Body of pancreas (tissue), 4 donors: ENCODE measurements at places on chromosomes 3 and 15.

DNA sequence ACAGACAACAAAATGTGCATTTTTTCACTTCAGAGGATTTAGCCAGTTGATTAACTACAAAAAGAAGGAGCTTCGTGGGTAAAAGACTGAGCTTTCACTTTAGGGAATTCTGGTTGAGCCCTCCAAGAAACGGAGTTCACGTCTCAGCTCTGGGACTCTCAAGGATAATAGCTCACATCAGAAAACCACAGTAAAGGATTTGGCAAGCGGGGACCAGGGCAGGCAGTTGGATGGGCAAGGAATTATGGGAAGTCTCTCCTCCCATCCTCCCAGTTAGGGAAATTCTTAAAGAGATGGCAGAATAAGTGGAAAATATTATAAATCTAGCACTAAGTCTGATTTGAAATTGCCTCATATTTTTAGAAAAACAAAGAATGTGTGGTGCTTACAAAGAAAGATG is 188.3 kb upstream of the EOMES start:
- no peak overlapping the region for H3K27ac ChIP-seq
- no peak overlapping the region for H3K4me3 ChIP-seq
- no peaks in the 10 kb centered on the region for H3K4me1 ChIP-seq
- H3K36me3 ChIP-seq: no peaks in the 10 kb centered on the region
- H3K27me3 ChIP-seq: no peaks in the 10 kb centered on the region

DNA sequence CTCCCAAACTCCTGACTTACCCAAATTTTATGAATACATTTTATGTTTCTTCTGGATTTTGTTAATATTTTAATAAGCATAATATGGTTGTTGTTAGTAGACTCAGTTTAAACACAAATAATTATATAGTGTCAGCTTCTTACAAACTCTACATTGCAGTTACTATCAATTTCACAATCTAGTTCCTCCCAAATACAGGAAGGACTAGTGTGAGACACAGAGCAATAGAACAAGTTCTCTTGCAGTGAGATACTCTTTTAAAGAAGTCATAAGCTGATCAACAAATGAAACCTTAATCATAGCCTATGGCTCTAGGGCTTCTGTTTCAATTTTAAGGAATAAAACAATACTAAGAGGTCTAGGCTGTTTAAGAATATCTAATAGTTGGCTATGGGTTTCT is 86.1 kb downstream of the SAMMSON start:
- H3K4me1 ChIP-seq: no peaks in the 10 kb centered on the region
- no peaks in the 10 kb centered on the region for H3K36me3 ChIP-seq
- H3K27ac ChIP-seq: no peak overlapping the region
- DNase-seq: no peak

- no peak overlapping the region for H3K27ac ChIP-seq
- no peak for DNase-seq
- no peaks in the 10 kb centered on the region for H3K4me1 ChIP-seq
- H3K4me3 ChIP-seq: no peak overlapping the region
These were observed 48.2 kb upstream of the EIF5A2 start for GRCh38 chr3:170956647-170957046.

- no peak overlapping the region for H3K27ac ChIP-seq
- H3K27me3 ChIP-seq: no peaks in the 10 kb centered on the region
- no peak overlapping the region for H3K4me3 ChIP-seq
These were observed 345.2 kb downstream of the VPS13C start for GRCh38 chr15:61715082-61715481.

- H3K27ac ChIP-seq: no peak overlapping the region
- DNase-seq: no peak
- H3K4me1 ChIP-seq: peaks cover 3% of the 10 kb centered on the region
- H3K27me3 ChIP-seq: no peaks in the 10 kb centered on the region
- H3K4me3 ChIP-seq: no peak overlapping the region
These were observed 13.9 kb upstream of the TOP2B start for GRCh38 chr3:25678581-25678980.

DNA sequence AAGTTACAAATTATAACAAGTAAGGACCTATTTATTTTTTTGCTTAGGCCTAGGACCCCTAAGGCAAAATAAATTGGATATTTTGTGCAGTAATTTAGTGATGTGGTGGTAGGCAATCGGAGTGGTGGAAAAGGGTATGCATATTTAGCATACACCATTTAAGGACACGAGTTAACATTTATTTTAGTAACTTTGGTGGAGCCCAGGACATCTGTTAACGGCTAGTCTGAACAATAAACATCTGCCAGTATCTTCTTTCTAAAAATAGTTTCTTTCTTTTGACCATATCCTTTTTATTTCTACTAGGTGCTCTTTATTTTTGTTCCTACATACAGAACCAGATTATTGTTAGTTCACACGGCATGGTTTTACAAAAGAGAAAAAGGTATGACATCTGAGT is 326.3 kb downstream of the CHL1 start:
- H3K4me1 ChIP-seq: no peaks in the 10 kb centered on the region
- no peak overlapping the region for H3K4me3 ChIP-seq
- no peak for DNase-seq
- no peak overlapping the region for H3K27ac ChIP-seq
- H3K36me3 ChIP-seq: no peaks in the 10 kb centered on the region
- H3K27me3 ChIP-seq: no peaks in the 10 kb centered on the region

DNA sequence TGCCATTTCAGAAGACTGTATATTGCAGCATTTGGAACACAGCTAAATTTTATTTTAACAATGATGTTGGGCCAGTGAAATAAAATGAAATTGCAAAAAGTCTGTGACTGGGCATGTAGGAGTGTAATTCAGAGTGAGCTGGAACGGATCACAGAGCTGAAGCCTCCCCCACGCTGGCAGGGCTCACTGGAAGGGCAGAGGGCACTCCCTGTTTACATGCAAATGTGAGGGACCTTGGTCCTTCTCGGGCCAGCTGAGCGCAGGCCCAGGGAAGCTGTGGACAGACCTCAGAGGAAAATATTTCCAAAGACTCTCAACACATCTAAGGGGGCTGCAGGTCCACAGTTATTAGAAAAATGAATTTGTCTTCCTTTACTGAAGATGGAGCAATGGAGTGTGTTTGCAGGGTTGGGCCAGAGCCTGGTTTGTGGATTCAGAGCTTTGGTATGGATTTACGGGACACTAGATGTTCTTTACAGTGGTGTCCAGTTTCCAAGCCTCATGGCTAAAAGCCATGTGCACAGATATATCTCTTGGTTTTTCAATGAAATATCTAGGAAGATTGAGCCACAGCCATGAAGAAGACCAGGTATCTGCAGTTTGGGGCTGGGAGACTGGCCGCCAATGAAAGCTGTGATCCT is 32.0 kb downstream of the TRPM1 start:
- DNase-seq: no peak
- H3K27me3 ChIP-seq: no peaks in the 10 kb centered on the region
- no peak overlapping the region for H3K27ac ChIP-seq
- no peak overlapping the region for H3K4me3 ChIP-seq
- no peaks in the 10 kb centered on the region for H3K4me1 ChIP-seq

GRCh38 chr3:190043741-190044140 is 77.0 kb downstream of the P3H2 start:
- H3K27me3 ChIP-seq: no peaks in the 10 kb centered on the region
- DNase-seq: no peak
- no peak overlapping the region for H3K27ac ChIP-seq

- no peak for DNase-seq
- H3K36me3 ChIP-seq: no peaks in the 10 kb centered on the region
- no peaks in the 10 kb centered on the region for H3K4me1 ChIP-seq
- H3K27me3 ChIP-seq: no peaks in the 10 kb centered on the region
- no peak overlapping the region for H3K27ac ChIP-seq
These were observed 18.1 kb downstream of the IL17RD start for GRCh38 chr3:57147071-57147470.

DNA sequence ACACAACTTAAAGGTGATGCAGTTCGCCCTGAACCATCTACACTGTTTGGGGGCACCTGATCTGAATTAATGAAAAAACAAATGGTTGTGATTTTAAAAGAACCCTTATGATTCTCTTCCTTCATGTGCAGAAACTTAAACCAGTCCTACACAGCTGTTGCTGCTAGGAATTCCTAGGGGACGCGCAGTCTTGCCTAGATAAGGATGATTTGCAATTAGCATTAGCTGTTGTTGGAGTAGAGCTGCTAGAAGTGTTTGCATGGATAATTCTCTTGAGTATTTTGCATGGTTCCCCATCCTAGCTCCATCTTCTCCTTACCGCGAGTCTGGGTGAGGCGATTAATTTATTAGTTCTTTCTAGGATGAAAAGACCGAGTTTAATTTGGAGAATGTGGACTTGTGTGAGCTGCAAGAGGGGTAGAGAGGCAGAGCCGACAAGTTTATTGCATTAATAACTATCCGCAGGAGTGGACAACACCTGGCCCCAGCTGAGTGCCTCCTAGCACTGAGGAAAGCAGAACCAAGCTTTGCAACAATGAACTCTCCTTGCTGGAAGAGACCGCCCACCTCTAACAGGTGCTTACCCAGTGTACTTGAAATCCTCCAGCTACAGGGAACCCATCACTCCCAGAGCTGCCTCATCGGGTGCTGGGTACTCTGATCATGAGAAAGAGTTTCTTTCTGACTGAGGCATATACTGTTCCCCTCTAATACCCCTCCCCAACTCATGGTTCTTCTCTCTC is 75.0 kb upstream of the WNT7A start:
- DNase-seq: no peak
- no peak overlapping the region for H3K27ac ChIP-seq
- H3K27me3 ChIP-seq: no peaks in the 10 kb centered on the region
- no peaks in the 10 kb centered on the region for H3K4me1 ChIP-seq

- DNase-seq: no peak
- H3K4me1 ChIP-seq: no peaks in the 10 kb centered on the region
- H3K36me3 ChIP-seq: no peaks in the 10 kb centered on the region
- no peak overlapping the region for H3K4me3 ChIP-seq
- no peak overlapping the region for H3K27ac ChIP-seq
These were observed 32.9 kb downstream of the SNTN start for GRCh38 chr3:63685340-63685739.

GRCh38 chr3:105119801-105120340 is 246.8 kb upstream of the ALCAM start:
- H3K27ac ChIP-seq: no peak overlapping the region
- no peaks in the 10 kb centered on the region for H3K4me1 ChIP-seq
- H3K4me3 ChIP-seq: no peak overlapping the region

DNA sequence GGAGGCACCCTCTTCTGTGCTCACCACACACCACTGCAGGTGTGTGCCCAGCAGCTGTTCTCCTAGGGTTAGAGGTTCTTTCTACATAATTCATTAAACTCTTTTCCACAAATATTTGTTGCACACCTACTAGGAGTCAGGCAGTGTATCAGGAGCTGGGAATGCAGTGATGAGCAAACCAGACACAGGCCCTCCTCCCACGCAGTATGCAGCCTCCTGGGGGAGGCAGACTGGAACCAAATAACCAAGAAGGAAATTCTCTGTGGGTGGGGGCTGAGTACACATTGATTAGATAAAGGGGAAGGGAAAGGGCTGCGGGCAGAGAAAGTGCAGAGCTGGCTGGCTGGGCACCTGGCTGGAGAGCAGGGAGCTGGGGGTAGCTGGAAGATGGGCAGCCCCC is 18.5 kb upstream of the C3orf22 start:
- no peaks in the 10 kb centered on the region for H3K4me1 ChIP-seq
- no peak overlapping the region for H3K27ac ChIP-seq
- H3K27me3 ChIP-seq: no peaks in the 10 kb centered on the region
- no peaks in the 10 kb centered on the region for H3K36me3 ChIP-seq
- no peak for DNase-seq
